ENCODE measurements at places on chromosomes 1 and 21.
A peak's percentile ranks its signal among the peaks of the same experiment; 100 is the strongest.

DNA sequence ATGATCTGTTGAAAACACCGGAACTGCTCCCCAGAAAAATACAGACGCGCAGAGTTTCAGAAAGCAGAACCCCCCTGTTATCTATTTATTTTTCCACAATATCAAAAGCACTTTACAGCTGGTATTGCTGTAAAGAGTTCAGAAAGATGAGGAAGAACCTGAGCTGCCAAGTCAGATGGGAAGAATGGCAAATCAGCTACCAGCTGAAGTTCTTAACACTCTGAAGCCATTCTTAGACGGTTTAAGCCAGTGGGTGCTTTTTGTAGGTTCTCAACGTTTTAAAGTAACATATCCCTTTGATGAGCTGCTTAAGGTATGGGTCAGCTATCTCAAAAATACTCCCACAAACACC lies 714 bp upstream of the AKIRIN1 start:
- DNase-seq: no peak

DNA sequence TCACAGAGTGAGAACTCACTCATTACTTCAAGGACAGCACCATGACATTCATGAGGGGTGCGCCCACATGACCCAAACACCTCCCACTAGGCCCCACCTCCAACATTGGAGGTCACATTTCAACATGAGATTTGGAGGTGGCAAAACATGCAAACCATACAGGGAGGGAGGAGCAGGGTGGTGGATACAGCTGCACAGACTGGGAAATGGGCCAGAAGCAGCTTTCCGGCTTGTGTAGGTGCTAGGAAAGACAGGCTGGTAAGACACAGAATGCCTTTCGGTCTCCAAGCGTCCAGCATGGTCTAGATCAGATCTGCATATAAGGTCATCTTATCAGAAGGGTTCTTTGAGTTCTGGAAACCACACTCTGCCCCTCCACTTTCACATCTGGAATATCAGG lies 35.1 kb upstream of the TINAGL1 start:
- DNase-seq: no peak

- DNase-seq: no peak
These were observed 70.8 kb downstream of the PLA2G4A start for GRCh38 chr1:186899577-186899976.

DNA sequence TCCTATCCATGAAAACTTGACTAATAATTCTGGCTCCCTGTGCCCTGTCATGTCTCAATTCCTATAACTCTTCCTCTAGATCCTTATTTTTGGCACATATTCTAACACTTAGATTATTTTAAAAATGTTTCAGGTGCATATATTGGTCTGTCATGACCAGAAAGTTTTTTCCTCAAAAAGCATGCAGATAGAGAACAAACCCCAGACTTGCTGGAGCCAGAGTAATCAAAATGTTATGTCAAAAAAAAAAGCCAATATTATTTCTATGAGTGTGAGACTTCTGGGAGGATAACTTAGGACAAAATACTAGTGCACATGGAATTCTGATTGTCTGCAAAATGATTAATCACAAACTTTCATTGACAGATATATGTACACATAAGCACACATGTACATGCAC lies 135.1 kb upstream of the MROH9 start:
- DNase-seq: no peak

- DNase-seq: no peak
These were observed 1.0 kb downstream of the C1orf198 start for GRCh38 chr1:230867101-230867902.

- DNase-seq: no peak
These were observed 82.5 kb upstream of the MAP1LC3C start for GRCh38 chr1:242081446-242081845.

GRCh38 chr1:78009836-78010235 lies 5.1 kb downstream of the DNAJB4 start:
- no peak for DNase-seq

GRCh38 chr1:43783096-43783670 lies 75.8 kb downstream of the ST3GAL3 start:
- no peak for DNase-seq

DNA sequence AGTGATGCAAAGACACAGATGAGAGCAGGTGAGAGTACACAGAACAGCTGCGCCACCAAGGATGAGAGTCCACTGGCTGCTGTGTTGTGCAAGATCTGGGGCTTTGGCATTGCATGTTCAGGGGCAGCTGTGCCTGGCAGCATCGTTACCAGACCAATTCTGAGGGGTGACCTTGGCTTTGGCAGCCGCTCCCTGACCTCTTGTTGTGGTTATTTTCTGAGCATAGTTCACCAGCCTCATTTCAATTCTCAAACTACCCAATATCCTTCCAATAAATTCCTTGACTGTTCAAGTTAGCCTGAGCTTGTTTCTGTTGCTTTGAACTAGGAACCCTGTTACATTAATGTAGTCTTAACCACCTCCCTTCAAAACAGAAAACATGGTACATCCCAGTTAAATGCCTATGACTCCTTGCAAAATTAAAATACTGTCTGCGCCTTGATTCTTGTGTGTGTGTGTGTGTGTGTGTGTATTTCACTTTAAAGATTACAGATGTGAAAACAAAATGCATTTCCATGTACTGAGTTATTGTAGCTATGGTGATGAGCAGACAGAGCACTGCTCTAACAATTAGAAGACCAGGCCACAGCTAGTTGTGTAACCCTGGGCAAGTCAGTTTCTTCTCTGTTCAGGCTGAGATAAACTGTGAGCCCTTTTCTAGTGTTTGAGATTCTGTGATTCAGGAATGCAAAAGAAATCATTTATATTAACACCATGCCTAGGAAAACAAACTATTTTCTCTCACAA lies 106.3 kb upstream of the GUCA2B start:
- DNase-seq: no peak

DNA sequence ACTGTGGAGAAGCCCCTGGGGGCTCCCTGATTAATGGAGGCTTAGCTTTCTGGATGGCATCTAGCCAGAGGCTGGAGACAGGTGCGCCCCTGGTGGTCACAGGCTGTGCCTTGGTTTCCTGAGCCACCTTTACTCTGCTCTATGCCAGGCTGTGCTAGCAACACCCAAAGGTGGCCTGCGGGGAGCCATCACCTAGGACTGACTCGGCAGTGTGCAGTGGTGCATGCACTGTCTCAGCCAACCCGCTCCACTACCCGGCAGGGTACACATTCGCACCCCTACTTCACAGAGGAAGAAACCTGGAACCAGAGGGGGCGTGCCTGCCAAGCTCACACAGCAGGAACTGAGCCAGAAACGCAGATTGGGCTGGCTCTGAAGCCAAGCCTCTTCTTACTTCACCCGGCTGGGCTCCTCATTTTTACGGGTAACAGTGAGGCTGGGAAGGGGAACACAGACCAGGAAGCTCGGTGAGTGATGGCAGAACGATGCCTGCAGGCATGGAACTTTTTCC lies 24.8 kb downstream of the PCSK9 start:
- no peak for DNase-seq

GRCh38 chr1:59917026-59917784 lies 9.4 kb downstream of the CYP2J2 start:
- DNase-seq: no peak

DNA sequence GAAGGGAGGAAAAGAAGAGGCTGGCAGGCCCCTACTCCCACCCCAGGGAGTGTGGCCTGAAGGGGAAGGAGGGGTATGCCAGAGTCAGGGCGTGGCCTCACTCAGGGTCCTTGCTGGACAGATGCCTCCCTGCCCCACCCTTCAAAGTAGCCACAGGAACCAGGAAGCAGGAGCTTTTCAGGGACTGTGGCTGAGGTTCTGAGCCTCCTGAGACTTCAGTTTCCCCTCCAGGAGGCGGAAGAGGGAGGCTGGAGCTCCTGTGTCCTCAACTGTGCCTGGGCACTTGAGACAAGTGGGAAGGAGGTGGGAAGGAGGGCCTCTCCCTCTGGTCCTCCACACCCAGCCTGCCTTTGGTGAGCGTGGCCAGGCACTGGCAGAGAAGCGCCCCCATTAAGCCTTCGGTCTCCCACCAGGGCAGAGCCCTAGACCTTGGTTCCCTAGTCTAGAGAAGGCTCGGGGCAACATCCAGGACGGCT lies 5.3 kb downstream of the CELSR2 start:
- DNase-seq: no peak

DNA sequence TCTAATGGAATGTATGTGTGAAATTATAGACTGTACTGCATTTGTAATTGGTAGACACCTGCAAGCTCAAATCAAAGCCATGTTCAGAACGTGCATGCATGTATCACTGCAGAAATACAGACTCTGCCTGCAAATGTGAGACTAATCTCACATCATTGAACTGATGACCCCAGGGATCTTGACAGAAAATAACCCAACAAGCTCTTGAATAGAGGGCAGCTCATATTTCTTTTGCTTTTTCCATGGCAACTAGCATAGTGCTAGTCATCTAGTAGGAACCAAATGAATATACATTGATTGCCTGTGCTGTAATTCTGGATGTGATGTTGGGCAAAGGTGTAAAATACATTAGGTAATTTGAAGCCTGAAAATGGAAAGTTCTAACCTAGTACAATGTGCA lies 62.4 kb downstream of the PTPRC start:
- DNase-seq: no peak

DNA sequence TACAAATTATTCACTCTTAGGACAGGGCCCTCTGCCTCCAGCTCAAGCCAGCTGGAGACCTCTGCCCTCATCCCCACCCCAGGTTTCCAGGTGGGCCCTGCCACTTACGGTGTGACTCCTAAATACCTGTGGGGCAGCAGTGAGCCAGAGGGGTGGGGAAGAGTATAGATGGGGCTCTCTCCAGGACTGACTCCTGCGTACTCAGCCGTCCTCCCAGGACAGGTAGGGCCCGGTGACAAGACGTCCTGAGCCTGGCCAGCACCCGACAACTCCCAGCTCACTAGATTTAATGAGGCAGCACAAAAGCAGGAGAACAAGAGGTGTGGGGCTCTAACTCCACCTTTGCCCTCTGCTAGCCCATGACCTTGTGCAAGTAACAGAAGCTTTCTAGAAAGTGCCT lies 16.8 kb downstream of the GNG12 start:
- no peak for DNase-seq

DNA sequence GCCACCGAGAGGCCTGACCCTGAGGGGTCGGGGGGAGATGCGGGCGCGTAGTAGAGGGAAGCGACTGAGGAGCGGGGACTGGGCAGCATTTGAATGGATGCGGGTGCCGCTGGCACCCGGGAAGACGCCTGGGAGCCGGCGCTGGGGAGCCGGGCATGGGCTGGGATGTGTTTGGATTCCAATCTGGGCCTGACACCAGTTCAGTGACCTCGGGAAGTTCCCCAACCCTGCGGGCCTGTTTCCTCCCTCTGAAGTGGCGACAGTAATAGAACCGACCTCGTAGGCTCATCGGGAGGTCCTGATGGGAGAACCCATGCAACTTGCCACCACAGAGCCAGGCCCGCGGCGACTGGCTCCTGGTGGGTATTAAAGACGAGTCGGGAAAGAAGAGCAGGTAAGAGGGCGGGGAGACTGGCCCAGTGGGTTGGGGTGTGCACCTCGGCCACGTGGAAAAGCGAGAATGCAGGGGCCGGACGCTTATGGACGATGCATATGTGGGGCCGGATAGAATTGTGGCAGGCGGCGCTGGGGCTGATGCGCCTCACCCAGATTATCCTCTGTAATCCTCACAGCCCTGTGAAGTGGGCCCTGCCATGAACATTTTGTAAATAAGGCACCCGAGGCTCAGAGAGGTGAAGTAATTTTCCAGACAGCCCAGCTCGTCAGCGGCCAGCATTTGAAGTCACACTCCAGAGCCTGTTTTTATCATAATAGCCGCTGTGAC lies 105.8 kb downstream of the SLC16A1 start:
- DNase-seq: no peak

DNA sequence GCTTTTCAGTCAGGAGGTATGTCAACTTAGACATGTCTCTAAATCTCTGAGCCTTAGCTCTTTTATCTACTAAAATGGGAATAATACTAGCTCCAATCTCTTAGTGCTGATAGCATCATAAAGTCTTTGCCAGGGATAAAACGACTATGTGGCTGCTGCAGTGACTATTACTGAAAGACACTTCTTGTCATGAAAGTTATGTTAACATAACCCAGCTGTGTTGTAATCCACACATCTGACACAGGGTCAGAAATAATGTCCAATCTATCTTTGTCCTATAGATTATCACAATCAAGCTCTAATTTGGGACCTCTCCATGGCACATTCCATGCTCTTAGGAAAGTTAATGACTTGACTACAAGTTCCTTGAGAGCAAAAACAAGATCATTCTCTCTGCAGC lies 62.8 kb downstream of the JAK1 start:
- DNase-seq: no peak

DNA sequence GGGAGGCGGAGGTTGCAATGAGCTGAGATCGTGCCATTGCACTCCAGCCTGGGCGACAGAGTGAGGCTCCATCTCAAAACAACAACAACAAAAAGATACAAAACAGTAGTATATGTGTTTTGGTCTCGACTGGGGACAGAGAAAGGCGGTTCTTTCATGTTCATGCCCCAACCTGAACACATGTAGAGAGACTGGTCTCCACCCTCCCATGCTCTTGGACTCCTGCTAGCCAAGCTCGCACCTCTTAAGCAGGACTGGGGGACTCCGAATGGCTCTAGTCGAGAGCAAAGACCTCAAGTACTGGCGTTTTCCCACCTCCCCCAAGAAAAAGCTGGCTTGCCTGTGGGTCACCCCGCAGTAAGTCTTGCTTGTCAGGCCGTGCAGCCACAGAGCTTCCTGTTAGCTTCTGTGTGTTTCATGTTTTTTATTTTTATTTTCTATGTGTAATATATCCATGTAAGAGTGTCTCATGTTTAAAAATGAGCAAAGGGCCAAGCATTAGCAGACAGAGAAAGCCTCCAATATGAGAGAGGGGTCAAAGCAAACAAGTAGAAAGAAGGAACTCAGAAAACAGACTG lies 91.6 kb downstream of the SCCPDH start:
- DNase-seq: no peak

GRCh38 chr1:7827126-7827955 lies 25.5 kb downstream of the UTS2 start:
- no peak for DNase-seq

DNA sequence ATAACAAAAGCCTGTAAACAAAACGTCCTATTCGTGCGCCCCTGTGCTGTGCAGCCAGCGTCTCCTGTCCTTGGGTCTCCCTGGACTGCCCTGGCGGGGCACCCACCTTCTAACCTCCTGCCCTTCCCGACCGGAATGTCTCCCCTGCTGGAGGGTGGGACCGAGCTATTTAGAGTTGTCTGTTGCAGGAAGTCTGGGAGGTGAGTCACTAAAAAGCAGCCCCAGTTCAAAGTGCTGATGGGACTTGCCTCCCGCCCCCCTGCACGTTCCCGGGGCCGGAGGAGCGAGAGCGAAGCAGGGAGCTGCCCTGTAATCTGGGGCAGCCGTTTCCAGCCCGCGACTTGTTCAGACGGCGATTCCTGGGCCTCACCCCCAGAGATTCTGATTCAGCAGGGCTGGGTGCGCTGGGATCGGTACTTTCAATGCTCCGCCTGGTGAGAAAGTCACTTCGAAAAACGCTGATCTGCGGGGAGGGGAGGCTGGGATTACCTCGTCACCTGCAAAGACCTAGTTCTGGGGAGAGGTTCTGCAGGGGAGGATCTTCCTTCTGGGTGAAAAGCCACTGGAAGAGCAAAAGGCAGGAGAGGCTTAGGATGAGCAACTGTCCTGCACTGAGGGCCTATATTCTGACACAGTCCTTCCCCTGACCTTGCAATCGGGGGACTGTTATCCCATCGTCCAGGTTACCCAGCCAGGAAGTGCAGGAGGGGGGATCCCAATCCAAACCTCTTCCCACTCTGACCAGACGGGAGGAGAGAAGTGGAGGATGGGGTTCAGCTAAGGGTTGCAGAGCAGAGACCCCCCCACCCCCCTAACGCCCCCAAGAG lies 1.2 kb upstream of the DHRS3 start:
- DNase-seq: peak; percentile 57

Data from CD4-positive, alpha-beta T cell treated with Interleukin-2 at 100 ng/mL for 4 hours (primary cell).